ENCODE measurements at places on chromosomes 2 and 18.

DNA sequence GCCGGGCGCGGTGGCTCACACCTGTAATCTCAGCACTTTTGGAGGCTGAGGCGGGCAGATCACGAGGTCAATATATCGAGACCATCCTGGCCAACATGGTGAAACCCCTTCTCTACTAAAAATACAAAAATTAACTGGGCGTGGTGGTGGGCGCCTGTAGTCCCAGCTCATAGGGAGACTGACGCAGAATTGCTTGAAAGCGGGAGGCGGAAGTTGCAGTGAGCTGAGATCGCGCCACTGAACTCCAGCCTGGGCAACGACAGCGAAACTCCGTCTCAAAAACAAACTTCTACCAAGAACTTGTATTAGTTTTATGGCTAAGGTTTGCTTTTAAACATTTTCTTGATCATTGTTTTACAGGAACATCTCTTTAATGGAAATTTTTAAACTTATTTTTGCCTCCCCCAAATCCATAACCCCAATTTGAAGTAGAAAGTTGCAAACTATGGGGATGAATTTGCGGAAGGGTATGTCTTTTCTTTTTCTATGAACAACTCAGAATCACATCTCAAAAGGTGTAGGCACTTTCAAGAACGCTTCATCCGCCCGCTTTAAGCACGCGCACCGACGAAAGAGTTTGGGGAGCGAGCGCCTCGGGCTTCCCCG, 46.8 kb upstream of the PTMA start:
- no peak for DNase-seq

- no peak for DNase-seq
Measured at GRCh38 chr2:175351512-175351911, 170.0 kb upstream of the ATP5MC3 start.

DNA sequence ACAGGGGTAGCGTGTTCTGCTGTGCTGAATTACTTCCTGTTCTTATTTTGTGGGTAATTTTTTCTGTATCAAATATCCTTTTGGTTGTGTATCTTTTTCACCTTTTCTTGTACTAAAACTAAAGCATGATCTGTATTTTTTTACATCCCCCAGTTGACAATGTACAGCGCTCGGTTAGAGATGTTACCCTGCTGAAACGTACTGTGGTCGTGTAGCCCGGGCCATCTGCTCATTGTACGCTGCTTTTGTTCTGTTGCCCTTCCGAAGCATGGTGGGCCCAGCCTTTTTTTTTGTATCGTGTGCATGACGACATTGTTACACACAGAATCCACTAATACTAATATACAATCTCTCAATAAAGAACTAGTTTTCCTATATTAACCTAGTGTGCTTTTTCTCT, 233.1 kb downstream of the HAUS1 start:
- no peak for DNase-seq

GRCh38 chr2:212448698-212449097, 89.9 kb downstream of the ERBB4 start:
- no peak for DNase-seq

DNA sequence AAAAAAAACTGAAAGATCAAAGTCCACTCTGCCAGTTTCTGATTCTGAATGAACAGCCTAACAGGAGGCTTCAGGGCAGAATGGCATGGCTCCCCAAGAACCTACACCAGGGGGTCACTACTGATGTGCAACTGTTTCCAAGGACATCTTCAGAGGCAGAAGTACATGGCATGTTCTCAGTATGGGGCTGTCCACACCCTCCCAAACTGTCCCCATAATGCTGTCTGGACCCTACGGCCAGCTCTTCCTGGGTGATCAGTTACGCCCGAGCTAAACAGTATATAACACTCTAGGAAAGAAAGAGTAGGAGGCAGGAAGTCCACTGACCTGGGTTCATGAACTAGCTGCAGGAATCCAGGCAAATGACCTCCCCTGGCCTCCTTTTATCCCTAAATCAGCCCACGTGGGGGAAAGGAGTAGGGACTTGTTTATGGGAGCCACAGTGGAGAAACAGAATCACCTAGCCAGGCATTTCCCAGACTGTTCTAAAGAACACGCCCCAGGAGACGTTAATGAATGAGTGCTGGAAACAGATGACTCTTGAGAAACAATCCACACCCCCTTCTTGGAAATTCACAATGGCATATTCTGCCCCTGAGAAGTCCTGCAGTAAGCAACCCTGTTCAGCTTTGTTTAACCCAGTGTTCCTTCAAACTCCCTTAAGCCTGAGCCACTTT, 2.5 kb downstream of the TMBIM1 start:
- no peak for DNase-seq

DNA sequence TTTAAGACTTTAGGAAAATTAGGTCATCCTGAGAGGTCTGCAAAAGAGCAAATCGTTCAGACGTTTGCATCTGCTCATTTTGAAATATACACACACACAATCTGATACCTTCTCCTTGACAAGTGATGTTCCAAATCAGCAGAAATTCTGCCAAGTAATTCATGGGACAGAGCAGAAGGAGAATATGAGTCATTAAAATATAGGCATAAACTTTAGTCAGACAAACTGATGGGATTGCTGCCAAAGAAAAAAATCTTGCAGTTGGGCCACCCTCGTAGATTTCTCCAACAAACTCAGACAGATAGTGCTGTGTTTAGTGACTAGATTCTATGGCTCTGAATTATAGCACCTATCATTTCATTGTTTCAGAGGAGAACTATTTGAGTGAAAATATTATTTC, 336.3 kb downstream of the NYAP2 start:
- no peak for DNase-seq

DNA sequence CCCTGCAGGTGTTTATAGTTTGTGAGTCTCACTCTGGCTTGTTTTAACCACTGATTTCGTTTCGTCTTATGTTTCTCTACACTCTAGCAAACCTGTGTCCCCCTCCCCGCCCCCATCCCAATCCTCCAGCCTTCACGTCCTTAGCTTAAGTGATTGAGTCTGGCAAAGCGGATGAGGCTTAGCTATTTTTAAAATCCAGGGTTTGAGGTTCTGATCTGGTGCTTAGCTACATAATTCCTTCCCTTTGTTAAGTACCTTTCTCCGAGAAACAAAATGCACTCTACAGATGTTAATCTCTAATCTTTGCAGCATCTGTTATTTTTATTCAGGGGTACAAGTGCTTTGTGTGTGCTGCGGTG, 7.8 kb downstream of the AGAP1 start:
- DNase-seq: no peak

DNA sequence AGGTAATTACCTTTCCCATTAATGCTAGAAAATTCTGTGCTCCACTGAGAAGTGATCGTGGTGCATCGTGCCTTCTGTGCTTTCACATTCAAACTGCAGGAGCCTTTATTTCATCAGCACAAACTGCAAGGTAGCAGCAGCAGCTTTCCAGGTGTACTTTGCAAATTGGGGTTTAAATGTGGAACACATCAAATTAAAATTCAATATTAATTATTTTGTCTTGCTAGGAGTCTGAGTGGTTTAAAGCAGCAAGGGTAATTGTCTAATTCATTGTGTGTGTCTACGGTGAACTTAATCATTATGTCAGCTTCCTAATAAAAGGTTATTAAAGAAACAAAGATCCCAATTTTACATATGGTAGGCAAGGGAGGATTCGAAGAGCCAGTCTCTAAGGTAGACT, 180.8 kb upstream of the ATP5MC3 start:
- DNase-seq: no peak

DNA sequence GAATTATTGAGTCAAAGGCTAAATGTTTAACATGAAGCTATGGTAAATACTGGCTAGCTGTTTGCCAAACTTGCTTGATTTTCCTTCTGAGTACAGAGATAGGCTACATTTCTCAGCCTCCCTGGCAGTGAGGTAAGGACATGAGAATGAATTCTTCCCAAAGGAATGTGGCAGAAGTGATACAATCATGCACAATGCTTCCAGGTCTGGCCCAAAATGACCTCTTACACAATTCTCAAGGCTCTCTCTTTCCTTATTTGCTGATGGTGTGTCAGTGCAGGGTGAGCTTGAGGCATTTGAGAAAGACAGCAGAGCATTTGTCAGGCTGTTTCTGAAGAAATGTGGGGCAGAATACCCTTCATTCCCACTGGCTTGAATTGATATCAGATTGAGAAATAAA, 95.6 kb upstream of the NABP1 start:
- DNase-seq: no peak

DNA sequence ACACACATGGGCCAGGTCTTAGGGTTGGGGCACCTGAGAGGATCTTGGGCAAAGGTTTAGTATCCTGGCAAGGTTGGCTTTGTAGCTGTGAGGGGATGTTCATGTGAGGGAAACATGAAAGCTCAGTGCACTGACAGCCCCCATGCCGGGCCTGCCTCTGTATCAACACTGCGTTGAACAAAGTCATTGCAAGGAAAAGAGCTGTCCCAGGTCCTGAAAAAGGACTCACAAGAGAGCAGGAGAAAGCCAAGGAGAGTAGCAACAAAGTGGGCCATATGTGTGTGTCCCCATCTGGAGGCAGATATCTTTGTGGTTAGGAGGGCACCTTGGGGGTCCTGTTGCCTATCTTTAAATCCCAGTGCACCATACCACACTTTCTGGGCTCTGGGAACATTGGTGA, 237.8 kb upstream of the THSD7B start:
- DNase-seq: no peak

DNA sequence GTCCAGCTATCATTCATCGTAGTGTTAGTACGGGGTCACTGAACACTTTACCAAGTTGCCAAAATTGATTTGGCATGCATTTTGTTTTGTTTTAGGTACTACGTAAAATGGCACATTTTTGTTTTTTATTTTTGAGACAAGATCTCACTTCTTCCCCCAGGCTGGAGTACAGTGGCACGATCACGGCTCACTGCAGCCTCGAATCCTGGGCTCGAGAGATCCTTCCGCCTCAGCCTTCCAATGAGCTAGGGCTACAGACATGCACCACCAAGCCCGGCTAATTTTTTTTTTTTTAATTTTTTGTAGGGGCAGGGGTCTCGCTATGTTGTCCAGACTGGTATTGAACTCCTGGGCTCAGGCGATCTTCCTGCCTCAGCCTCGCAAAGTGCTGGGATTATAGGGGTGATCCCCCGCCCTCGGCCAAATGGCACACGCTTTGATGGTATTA, 786 bp downstream of the TAF1B start:
- DNase-seq: peak; percentile 13

DNA sequence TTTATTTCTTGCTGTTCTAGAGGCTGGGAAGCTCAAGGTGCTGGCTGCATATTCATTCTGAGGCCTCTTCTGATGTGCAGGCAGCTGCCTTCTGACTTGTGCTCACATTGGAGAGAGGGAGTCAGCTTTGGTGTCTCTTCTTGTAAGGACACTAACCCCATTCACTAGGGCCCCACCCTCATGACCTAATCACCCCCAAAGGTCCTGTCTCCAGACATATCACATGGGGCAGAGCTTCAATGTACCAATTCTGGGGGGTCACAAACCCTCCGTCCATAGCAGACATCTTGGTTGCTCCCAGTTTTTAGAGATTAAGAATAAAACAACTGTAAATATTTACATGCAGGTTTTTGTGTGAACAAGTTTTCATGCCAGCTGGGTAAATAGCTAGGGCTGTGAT, 109.1 kb downstream of the RTP5 start:
- DNase-seq: no peak

GRCh38 chr2:152097290-152097800, 1.5 kb downstream of the CACNB4 start:
- DNase-seq: peak; percentile 1

GRCh38 chr2:230140667-230141066, 71.9 kb upstream of the SLC16A14 start:
- no peak for DNase-seq

GRCh38 chr2:41414486-41415230, 633.2 kb upstream of the PKDCC start:
- DNase-seq: no peak

- DNase-seq: no peak
Measured at GRCh38 chr2:219369447-219369861, 18.3 kb downstream of the DNPEP start.

DNA sequence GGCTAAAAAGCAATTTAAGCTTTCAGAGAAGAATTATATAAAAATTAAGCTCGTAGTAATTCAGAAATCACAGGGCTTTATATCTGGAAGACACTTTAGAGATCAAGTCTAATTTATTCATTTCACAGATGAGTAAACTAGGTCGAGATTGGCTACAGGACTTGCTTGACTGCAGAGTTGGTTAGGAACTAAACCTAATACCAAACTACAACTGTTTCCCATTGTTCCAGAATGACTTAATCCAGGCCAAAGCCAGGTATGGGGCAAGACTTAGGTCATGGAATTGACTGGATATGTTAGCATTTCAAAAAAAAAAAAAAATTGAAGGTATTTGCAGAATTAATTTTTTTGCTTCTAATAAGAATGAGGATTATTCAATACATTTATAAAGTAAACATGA, 146.1 kb downstream of the RIT2 start:
- no peak for DNase-seq

DNA sequence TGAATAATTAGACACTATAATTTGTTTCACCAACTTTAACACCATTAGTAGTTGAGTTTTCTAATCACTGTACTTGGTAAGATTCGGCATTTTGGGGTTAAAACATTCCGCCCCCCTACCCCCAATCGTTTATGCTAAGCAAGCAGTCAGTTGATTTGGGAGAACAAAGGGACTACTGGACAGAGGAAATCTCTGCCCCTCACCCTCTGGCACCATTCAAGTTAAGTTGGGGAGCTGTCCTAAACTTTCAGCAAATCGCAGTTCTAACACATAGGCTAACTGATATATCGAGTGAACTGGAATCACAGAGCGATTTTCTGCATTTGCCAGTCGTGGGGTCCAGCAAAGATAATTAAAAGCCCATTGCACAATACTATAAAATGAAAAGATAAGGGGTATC, 5.6 kb downstream of the KLF7 start:
- no peak for DNase-seq

GRCh38 chr2:6392966-6393365, 472.7 kb downstream of the CMPK2 start:
- DNase-seq: no peak

DNA sequence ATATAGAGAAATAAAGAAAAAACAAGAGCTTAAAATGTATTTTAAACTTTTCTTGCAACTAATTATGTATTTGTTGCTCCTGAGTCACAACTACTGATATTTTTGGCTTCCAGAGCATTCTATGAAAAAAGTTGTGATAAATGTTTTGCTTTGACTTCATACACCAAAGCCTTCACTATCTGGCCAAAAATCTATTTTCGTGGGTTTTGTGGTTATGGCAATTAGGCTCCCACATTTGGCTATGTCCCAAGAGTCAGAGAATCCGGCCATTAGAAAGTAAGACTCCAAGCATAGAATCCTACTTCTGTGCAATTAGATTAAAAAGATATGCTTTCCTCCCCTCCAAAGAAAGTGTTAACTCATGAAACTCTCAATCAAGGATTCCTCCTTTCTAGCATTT, 1456.1 kb upstream of the ACVR2A start:
- DNase-seq: no peak

GRCh38 chr18:3114026-3114425, 101.1 kb upstream of the LPIN2 start:
- DNase-seq: no peak
